ENCODE measurements at places on chromosomes 3 and 15. TPM values are rescaled to one million over a fixed set of nuclear protein-coding genes. Genes with fewer than 3 reads are reported as not detected.

Gene AHSG
- total RNA-seq, result not detected

DNA sequence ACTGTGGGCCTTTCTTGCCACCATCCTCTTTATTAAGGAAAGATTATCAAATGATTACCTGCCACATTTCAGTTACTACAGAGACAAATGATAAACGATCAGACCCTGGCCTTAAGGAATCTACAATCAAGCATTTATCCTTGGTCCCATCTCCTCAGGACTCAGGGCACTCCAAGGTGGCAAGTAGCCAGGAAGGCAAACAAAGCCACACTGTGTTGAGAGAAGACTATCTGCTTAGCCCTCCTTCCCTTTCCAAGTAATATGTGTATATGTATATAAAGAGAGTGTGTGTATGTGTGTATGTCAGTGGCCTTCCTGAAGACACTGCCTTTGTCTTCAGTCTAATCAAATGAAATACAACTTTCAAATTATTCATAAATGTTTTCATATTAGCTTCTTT is 490.1 kb upstream of the ATP11B start:
- DNase-seq, result no peak

DNA sequence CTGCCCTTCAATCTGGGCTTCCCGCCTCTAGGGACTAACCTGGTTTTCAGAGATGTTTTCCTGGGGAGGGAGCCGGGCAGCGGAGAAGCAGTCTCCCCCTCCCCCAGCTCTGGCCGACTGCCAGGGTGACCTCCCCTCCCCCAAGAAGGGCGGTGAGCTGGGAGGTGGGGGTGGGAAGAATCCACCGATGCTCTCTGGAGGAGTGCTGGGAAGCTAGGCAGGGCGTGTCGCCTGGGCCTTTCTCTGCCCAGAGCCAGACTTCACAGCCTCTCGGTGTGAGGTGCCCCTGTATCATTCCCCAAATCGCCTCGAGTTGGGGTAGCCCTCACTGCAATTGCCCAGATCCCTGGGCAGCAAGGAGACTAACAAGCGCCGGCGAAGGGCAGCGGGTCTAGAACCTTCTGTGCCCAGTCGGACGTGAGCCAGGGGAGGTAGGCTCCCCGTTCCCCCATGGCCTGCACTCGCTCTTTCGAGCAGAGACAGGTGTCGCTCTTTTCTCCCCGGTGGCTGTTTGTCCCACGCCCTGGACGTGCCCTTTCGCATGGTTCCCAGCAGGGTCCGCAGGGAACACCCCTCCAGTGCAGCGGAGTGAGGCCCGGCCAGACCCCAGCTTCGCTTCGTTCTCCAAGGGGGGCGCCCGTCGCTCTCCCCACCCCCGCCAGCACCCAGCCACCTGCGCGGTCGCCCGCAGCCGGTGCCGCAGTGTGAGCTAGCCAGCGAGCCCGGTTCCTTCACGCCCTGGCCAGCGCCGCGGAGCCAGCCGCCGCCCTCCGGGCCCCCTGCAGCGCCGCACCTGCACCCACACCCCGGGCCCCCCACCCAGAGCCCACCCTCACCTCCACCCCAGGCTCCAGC is 1.1 kb downstream of the RAB6B start:
- DNase-seq, result no peak

DNA sequence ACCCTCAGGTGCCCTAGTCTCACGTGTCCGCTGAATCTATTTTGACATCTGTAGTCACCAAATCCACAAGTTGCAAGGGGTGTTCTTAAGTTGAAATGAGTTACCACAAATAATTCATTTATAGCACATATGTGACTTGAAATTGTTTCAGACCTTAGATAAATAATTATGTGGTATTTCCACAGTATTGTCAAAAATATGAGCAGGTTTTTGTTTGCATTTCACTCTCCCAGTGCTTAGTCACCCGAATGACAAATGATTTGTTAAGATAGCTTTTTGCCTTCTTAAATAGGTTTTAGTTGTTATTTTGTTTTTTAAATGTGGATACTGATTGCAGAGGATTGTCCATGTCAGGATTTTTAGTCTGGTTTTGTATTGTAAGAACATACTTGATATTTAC is 2.6 kb downstream of the MFSD1 start:
- no peak for DNase-seq

DNA sequence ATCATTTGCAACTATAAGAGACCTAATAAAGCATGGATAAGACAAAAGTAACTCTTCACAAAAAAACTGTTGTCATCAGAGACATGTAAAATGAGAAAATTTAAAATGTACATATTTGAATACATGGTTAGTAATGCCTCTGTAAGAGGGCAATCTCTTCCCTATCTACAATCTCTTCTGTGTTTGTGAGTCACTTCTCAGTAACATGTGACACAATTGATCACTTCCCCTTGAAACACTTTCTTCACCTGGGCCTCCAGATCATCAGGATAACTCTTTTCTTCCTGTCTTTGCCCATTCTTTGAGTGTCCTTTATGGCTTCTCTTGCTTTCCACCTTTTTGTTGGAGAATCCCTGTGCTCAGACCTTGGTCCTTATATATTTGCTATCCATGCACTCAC is 50.4 kb downstream of the TFDP2 start:
- no peak for DNase-seq

DNA sequence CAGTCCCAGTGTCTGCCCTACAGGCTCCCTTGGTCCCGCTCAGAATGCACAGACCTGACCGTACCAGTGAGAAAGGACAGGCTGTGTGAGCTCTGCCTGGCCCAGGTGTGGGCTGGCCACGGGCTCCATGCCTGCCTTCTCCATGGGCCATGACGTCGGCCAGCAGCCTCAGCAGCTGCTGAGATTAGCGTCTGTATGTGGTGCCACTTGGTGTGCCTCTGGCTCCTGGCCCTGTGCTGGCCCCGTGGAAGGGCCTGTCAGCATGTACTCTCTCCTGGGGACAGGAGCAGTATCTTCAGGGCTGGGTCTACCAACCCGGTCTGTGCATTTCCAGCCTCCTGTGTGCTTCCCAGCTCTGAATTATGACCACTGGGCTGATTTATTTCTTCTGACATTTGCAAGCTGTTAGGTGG is 25.7 kb downstream of the KLF13 start:
- DNase-seq, result no peak

Data from PC-9 (cell line).